ENCODE measurements at places on chromosomes 6 and 20. TPM values are rescaled to one million over a fixed set of nuclear protein-coding genes. Genes with fewer than 3 reads are reported as not detected.

The JARID2 gene
- total RNA-seq: 10.2 TPM

The TPX2 gene
- total RNA-seq: 5.1 TPM

The RNASET2 gene
- total RNA-seq: 51.0 TPM

The ZBTB46 gene
- 11.3 TPM for total RNA-seq

The PRR18 gene
- total RNA-seq: 0.09 TPM

Measured in left lung (tissue), 14 donors.